ENCODE measurements at places on chromosomes 3 and 15. TPM values are rescaled to one million over a fixed set of nuclear protein-coding genes. Genes with fewer than 3 reads are reported as not detected.

- no peak for DNase-seq
These were observed 62.7 kb downstream of the NPTN start for GRCh38 chr15:73570355-73571032.

GRCh38 chr3:89525609-89526008, 418.2 kb downstream of the EPHA3 start:
- no peak for DNase-seq

GRCh38 chr15:41080144-41080543, 35.9 kb downstream of the INO80 start:
- no peak for DNase-seq

DNA sequence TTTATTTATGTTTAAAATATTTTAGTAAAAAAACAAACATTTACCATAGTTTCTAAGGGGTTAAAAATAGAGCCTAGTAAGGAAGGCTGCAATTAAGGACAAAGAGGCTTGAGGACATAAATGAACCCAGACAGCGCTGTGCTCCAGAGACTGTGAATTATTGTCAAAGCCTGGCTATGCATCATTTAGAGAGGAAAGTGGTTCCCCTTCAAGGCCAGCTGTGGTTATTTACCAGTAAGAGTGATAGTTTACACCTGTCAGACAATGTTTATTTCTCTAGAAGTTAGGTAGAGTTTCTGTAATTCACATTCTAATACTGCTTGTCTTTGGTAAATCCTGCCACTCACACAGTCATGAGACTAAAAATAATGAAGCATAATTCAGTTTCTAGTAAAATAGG, 32.4 kb upstream of the PIK3R4 start:
- DNase-seq = no peak

COL6A5 gene
- total RNA-seq = 0.30 TPM

SERPINI2 gene
- not detected for total RNA-seq

GRCh38 chr3:50269460-50269859, 513 bp downstream of the SEMA3B start:
- no peak for DNase-seq

DNA sequence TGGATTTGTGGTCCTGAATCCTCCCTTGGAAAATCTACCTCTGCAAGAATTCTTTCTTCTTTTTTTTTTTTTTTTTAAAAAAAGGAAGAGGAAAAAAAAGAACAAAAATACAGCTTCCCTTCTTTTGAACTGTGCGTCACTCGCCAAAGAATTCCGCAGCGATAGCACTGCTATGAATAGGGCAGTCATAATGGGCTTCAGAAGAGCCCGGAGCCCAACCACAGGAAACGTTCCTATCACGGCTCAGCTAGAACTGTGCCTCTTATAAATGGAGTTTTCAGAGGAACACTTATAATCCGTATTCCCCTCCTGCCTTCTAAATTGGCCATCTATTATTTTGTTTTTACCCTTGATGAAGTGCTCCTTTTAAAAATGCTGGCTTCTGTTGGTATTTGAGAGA, 227.7 kb downstream of the ADAMTS17 start:
- peak; percentile 86 for DNase-seq

- peak; percentile 100 for DNase-seq
These were observed 181.4 kb downstream of the SMAD6 start for GRCh38 chr15:66883284-66883911.

Data from skin of body (tissue), 3 donors.